ENCODE measurements at places on chromosomes 3 and 15.
A peak's percentile ranks its signal among the peaks of the same experiment; 100 is the strongest.

DNA sequence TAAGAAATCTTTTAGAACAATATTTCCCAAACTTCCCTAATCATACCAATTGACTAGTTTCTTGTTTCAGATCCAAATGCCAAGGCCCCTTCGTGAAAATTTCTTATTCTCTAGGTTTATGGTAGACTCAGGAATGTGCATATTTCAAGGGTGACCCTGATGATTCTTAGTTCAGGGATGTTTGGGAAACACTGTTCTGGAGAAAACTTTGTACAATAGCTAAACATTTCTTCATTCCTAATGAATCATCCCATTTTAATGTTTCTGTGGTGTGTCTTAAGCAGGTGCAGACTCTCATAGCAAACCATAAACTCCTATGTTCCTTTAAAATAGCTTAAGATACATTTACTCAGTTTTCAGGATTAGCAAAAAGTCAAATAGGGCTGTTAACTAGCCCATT is 314.5 kb downstream of the TIGIT start:
- no peaks in the 10 kb centered on the region for H3K4me1 ChIP-seq
- no peaks in the 10 kb centered on the region for H3K27me3 ChIP-seq
- no peak for DNase-seq
- H3K36me3 ChIP-seq = no peaks in the 10 kb centered on the region

- peak; percentile 79 for DNase-seq
- H3K27ac ChIP-seq = peak overlapping the region; percentile 93
- no peaks in the 10 kb centered on the region for H3K27me3 ChIP-seq
- H3K4me3 ChIP-seq = no peak overlapping the region
- H3K36me3 ChIP-seq = no peaks in the 10 kb centered on the region
These were observed 12.2 kb upstream of the SACM1L start for GRCh38 chr3:45677033-45677446.

DNA sequence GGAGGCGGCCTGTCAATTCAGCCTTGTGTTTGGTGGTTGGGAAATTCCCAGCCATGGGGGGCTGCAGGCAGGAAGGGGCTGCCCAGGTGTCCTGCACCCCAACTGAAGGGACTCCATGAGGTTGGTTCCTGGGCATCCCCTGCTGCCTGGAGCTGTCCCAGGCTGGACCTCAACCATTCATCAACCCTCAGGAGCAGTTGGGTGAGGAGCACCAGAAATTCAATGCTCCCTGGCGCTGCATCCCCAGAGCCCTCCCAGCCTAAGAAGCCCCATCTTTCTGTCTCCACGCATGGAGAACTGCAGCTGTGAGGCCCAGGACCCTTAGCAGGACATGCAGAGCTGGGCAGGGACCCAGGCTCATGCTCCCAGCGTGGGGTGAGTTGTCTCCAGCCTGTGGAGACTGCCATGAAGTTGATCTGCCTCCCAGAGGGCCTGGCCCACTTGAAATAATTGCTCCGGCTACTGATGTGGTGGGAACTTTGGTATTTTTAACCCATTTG is 8.0 kb upstream of the SEMA3B start:
- peak overlapping the region; percentile 71 for H3K4me3 ChIP-seq
- H3K27me3 ChIP-seq = no peaks in the 10 kb centered on the region
- H3K27ac ChIP-seq = peak overlapping the region; percentile 97
- no peak for DNase-seq

DNA sequence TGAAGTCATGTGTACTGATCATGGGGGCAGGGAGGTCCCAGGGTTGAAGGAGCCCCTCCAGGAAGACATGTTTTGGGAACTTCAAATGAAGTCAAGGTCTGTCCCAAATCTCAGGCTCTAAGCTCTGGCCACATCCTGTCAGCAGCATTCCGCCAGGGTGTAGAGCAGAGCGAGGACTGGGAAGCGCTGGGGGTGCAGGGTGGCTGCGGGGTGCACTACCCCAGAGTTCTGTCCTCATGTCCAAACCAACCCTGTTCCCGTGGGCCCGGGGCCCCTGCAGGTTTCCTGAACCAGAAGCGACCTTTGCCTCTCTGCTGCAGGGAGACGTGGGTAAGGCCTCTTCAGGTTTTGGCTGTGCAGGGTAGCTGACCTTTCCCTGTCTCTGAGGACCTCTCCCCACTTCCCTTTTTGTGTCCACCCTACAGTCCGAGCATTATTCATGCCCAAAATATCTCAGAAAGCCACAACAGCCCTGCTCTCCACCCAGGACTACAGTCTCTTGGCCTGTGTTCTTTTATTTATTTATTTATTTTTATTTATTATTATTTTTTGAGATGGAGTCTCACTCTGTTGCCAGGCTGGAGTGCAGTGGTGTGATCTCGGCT is 26.6 kb upstream of the FLNB start:
- H3K4me1 ChIP-seq = no peaks in the 10 kb centered on the region
- H3K4me3 ChIP-seq = no peak overlapping the region
- H3K36me3 ChIP-seq = no peaks in the 10 kb centered on the region
- H3K27ac ChIP-seq = no peak overlapping the region
- no peaks in the 10 kb centered on the region for H3K27me3 ChIP-seq

- H3K4me3 ChIP-seq = no peak overlapping the region
- H3K27ac ChIP-seq = no peak overlapping the region
- no peak for DNase-seq
These were observed 709.4 kb downstream of the ZNF385D start for GRCh38 chr3:21041621-21042020.

DNA sequence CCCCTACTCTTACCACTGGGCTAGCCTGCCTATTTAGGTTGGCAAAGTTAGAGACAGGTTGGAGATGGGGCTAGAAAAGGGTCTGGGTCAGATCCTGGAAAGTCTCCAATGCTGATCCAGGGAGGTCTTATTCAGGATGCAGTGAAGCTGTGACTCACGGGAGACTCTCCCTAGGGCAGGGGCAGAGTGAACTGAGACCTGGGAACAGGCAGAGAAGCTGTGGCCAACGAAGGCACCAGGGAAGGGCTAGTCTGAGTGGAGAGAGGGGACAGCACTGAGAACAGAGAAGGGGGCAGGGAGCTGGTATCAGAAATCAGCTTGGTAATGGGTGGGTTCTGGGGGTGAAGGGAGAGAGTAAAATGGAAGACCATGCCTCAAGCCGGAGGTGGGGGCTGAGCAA is 2.2 kb downstream of the LTF start:
- no peaks in the 10 kb centered on the region for H3K36me3 ChIP-seq
- H3K27me3 ChIP-seq = no peaks in the 10 kb centered on the region

GRCh38 chr3:141104151-141104821 is 53.1 kb downstream of the SPSB4 start:
- no peaks in the 10 kb centered on the region for H3K27me3 ChIP-seq
- no peak overlapping the region for H3K27ac ChIP-seq
- no peak overlapping the region for H3K4me3 ChIP-seq
- no peak for DNase-seq
- no peaks in the 10 kb centered on the region for H3K4me1 ChIP-seq

DNA sequence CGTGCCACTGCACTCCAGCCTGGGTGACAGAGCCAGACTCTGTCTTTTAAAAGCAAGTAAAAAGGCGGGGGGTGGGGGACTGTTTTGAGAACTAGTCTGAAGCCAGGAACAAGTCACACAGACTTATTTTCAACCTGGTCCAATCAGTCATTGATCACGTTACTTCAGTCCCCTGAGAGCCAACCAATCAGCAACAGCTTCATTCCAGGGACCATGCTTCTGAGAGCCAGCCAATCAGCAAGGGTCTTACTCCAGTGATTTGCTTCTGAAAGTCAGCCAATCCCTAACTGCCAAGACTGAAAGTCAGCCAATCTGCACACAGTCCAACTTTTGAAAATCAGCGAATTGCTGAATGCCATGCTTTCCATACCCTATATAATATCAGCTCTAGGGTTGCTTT is 48.6 kb upstream of the C15orf39 start:
- H3K27me3 ChIP-seq = no peaks in the 10 kb centered on the region
- DNase-seq = no peak
- no peak overlapping the region for H3K4me3 ChIP-seq
- no peak overlapping the region for H3K27ac ChIP-seq
- H3K4me1 ChIP-seq = no peaks in the 10 kb centered on the region
- no peaks in the 10 kb centered on the region for H3K36me3 ChIP-seq

DNA sequence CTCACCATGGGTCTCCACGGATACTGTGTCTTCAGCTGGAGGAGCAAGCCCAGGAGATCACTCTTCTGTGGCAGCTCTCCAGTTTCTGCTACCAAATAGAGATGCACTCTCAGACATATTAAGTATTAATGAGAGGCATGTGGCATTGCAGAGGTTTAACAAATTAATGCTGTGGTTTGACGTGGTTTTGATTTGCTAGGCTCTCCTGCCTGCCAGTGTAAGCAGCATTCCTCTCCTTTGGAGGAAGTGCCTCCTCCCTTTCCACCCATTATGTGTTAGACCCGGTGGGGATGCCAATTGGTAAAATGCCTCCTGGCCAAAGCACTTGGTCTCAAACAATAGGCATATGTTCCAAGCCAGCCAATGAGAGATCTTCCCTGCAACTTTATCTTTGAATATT is 124.8 kb downstream of the MYLK start:
- no peak for DNase-seq
- no peaks in the 10 kb centered on the region for H3K36me3 ChIP-seq
- H3K4me3 ChIP-seq = no peak overlapping the region
- H3K27me3 ChIP-seq = no peaks in the 10 kb centered on the region
- peaks cover 4% of the 10 kb centered on the region for H3K4me1 ChIP-seq

GRCh38 chr3:133940536-133940935 is 44.9 kb upstream of the RAB6B start:
- H3K27me3 ChIP-seq = no peaks in the 10 kb centered on the region
- DNase-seq = peak; percentile 15

DNA sequence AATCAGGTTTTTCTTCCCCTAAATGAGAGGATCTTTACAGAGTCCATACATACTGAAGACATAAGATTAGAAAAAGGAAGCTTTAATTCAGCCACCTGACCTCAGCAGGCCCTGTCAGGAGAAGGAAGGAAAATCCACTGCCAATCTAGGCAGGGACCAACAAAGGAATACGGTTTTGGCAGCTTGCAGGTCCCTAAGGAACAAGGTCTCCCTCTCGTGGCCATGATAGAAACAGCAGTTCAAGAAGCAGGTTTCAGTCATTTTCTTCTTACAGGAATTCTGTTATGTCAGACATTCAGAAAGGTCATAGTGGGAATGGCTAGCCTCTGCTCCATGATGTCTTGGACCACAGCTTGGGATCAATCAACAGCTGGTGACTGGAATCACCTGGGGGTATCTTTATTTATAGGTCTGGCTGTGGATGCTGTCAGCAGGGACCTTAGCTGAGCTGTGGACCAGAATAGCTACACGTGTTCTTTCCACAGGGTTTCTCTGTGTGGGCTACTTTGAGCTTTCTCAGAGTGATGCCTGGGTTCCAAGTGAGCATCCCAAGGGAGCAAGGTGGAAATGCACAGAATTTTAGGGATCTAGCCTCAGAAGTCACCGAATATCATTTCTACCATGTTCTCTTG is 9.4 kb upstream of the CMSS1 start:
- H3K4me1 ChIP-seq = no peaks in the 10 kb centered on the region
- H3K27ac ChIP-seq = no peak overlapping the region
- DNase-seq = no peak
- H3K36me3 ChIP-seq = no peaks in the 10 kb centered on the region
- no peak overlapping the region for H3K4me3 ChIP-seq

DNA sequence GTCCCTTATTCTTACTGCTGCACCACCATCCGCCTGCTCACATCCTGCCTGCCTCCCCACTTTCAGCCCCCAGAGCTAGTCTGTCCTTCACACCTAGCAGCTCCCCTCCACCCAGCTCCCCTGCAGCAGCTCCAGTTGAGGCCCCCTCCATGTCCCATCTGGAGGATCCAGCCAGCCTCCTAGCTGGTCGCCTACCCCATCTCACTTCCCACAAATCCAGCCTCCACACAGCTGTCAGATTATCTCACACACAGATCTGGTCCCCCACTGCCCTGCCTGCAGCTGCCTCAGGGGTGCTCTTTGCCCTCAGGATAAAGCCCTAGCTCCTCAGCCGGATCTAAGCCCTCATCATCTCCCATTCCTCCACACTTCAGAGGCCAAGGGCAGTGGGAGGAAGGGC is 8.8 kb upstream of the SEMA7A start:
- H3K36me3 ChIP-seq = peaks cover 11% of the 10 kb centered on the region
- no peak overlapping the region for H3K27ac ChIP-seq
- H3K4me3 ChIP-seq = no peak overlapping the region

- no peaks in the 10 kb centered on the region for H3K36me3 ChIP-seq
- H3K4me1 ChIP-seq = no peaks in the 10 kb centered on the region
- no peak overlapping the region for H3K4me3 ChIP-seq
These were observed 120.1 kb downstream of the ANP32A start for GRCh38 chr15:68700455-68701123.

- H3K4me3 ChIP-seq = no peak overlapping the region
- H3K4me1 ChIP-seq = no peaks in the 10 kb centered on the region
- no peak for DNase-seq
- H3K27me3 ChIP-seq = no peaks in the 10 kb centered on the region
These were observed 249.4 kb upstream of the ARPP21 start for GRCh38 chr3:35389907-35390306.

DNA sequence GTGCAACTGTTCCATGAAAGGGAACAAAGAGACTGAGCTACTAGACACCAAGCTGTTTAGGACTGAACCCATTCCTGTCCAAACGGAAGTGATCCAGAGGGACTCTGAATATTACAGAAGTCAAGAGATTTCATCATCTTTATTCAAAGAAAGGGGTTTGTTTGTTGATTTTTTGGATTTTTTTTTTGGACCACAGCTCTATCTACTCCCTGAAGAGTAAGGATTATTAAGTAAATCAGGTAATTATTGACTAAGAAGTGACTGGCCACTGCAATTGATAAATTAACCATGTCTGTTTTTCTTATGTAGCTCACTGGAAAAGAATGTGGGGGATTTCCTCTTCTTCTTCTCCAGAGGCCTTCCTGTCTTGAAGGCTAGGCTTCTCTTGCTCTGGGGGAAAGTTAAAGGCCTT is 146.6 kb upstream of the TPM1 start:
- peaks cover 4% of the 10 kb centered on the region for H3K4me1 ChIP-seq
- no peaks in the 10 kb centered on the region for H3K27me3 ChIP-seq
- H3K36me3 ChIP-seq = no peaks in the 10 kb centered on the region
- H3K27ac ChIP-seq = peak overlapping the region; percentile 98
- no peak for DNase-seq

DNA sequence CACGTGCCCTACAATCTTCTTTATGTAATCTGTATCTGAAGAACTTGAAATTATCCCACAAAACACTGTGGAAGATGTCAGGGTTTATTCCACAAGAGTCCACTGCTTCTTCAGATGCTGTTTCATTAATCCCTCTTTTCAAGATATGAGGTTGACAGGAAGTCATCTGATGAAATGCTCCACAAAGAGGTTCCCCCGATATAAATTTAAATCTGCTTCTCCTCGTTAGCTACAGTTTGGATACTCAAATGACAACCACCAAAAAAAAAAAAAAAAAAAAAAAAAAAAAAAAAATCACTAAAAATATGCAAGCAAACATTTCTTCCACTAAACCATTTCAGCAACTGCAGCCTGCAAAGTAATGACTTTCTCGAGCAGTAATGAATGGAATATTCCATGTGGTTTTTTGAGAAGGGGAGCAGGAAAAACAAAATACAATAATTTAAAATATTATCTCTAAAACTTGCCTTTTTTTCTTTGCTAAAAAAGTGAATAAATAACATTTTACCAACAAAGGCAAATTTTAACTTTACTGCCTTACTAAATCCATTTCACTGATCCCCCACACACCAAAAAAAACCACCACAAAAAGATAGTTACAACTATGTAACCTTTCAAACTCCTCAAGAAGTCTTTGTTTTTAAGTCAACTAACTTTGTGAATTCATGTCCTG is 37.8 kb downstream of the DLG1 start:
- no peaks in the 10 kb centered on the region for H3K4me1 ChIP-seq
- no peaks in the 10 kb centered on the region for H3K27me3 ChIP-seq
- no peak for DNase-seq

Measured in breast epithelium (tissue), 4 donors.